ENCODE measurements at places on chromosomes 6 and 20.

- DNase-seq = no peak
These were observed 33.5 kb upstream of the MCM9 start for GRCh38 chr6:118968416-118968815.

- no peak for DNase-seq
These were observed at the start of gene KIAA1755 for GRCh38 chr20:38260378-38261053. TSS of gene KIAA1755 (minus strand) at chr20:38260735. CDS start at chr20:38260500, 235 bp downstream.

DNA sequence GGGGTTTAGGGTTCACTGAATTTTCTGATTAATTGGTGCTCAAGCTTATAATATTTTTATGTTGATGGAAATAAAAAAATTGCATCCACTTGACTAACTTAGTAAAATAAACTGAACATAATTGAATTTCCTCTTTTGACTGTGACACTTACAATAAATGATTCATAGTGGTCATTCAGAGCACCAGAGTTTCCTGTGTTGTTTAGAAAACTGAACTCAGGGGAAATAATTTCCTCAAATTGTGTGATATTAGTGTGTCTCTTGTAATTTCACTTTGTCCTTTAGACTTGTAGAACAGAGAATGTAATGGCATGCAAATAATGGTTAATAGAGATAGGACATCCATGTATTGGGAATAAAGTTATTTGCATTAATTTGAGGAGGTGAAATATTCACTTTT lies 319.7 kb upstream of the MAN1A1 start:
- no peak for DNase-seq

- no peak for DNase-seq
These were observed 39.9 kb upstream of the BEND6 start for GRCh38 chr6:56914798-56915658.

- DNase-seq = no peak
These were observed 241.8 kb upstream of the SULF2 start for GRCh38 chr20:48026981-48027592.

GRCh38 chr20:23150304-23151007 lies 64.3 kb upstream of the CD93 start:
- no peak for DNase-seq

- DNase-seq = no peak
These were observed 48.8 kb upstream of the TSHZ2 start for GRCh38 chr20:52923123-52923937.

DNA sequence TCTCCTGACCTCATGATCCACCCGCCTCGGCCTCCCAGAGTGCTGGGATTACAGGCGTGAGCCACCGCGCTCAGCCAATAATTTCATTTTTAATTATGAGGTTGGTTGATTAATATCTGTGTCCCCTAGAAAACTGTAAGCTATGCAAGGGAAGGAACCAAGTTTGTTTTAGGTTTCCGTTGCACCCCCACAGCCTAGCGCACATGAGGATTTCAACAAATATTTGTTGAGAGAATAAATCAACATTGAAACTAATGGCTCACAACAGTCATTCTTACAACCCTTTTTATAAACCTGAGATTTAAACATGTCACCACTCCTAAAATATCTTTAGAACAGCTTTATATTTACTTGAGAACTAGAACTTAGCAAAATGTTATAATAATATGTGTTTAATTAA lies 114.0 kb upstream of the CARMIL1 start:
- no peak for DNase-seq

GRCh38 chr6:1362643-1363042 lies 26.7 kb upstream of the FOXF2 start:
- no peak for DNase-seq

GRCh38 chr6:162442687-162443086 lies 284.9 kb downstream of the PRKN start:
- DNase-seq = no peak

GRCh38 chr20:32894026-32894483 lies 35.3 kb downstream of the EFCAB8 start:
- DNase-seq = no peak

GRCh38 chr20:47489448-47489872 lies 12.2 kb upstream of the NCOA3 start:
- no peak for DNase-seq

- no peak for DNase-seq
These were observed at the start of gene NKAIN4 for GRCh38 chr20:63254232-63254605. TSS of gene NKAIN4 (minus strand) at chr20:63254463. CDS start at chr20:63254450, 13 bp downstream.

DNA sequence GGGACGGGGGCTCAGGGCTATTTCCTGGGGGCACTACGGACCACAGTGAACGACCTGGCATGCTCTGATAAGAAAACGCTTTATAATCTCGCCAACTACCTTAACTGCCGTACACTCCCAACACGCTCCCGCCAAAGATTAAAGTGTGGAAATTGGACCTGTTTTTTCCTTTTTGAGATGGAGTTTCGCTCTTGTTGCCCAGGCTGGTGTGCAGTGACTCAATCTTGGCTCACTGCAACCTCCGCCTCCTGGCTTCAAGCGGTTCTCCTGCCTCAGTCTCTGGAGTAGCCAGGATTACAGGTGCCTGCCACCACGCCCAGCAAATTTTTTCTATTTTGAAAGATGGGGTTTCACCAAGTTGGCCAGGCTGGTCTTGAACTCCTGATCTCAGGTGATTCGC lies 346 bp upstream of the SLC44A4 start:
- DNase-seq = no peak

DNA sequence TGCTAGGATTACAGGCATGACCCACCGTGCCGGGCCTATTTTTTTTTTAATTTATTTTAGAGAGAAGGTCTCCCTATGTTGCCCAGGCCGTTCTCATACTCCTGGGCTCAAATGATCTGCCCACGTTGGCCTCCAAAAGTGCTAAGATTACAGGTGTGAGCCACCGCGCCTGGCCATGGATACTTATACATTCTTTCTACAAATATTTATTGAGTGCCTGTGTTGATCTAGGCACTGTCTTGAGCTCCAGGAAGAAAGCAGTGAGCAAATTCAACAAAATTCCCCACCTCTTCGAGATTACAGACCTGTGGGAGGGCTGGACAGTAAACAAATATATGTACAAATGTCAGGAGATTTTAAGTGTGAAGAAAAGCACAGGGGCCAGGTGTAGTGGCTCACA lies 37.9 kb downstream of the MGME1 start:
- DNase-seq = no peak

DNA sequence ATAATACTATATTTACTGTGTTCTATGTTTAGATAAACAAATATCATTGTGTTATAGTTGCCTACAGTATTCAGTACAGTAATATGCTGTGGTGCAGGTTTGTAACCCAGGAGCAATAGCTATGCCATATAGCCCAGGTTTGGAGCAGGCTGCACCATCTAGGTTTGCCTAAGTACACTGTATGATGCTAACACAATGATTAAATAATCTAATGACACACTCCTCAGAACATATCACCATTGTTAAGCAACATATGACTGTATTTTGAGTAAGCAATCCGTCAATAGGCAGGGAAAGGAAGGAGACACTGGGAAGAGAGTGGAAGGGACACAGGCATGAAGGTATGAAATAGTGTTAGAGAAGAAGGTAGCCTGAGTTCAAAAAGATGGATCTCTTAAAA lies 369.9 kb downstream of the PKHD1 start:
- no peak for DNase-seq

DNA sequence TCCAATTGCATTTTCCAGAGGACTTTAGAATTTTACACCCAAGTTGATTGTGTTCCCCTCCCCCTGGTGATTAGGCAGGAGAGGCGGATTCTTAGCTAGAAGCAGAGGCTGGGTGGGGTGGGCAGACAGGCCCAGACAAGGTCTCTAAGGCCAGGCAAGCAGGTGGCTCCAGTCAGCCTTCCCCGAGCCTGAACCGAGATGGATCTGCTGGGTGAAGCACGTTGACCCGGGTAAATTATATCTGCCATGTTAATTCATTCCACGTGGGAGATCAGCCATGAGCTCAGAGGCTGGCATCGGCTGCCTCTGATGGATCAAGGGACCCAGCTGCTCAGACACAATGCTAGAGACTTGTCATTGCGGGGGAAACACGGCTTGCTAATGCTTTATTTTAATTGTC lies 159.5 kb upstream of the MAFB start:
- DNase-seq = no peak

DNA sequence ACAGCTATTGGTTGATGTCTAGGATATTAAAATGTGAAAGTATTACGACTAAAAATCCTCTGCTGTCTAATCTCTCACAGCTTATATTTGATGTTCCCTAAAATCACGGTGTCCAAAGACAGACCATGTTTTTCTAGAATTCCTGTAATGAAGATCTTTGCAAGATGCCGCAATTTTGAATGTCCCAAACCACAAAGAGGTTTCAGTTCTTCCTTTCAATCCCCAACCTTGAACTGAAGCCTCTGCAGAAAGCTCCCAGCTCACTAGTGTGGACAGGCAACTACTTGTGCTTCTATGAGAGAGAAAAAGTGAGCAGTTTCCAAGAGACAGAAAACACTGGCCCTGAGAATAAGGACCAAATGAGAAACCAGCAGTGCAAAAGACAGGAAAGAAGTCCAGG lies 370.1 kb downstream of the FOXA2 start:
- no peak for DNase-seq

DNA sequence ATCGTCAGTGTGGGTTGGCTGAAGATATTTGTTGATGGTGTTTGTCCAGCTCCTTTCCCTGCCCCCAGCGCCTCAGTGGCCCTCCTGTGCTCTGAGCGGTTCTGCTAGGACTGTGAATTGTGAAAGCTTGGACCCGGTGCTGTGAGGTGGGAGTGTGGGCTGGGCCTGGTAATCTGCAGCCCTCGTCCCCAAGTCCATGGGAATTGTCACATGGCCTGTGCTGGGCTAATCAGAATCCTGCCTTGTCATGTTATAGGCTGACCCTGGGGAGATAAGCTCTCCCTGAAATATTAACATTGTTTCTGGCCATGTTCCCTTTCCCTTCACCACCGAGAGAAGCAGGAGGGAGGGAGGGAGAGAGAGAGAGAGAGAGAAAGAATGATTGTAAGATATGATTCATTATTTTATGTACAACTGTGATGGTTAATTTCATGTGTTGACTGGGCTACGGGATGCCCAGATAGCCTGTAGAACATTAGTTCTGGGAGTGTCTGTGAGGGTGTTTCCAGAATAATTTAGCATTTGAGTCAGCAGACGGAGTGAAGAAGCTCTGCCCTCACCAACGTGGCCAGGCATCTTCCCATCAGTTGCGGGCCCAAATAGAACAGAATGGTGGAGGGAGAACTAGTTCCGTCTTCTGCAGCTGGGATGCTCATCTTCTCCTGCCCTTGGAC lies 62.4 kb downstream of the TFAP2C start:
- DNase-seq = no peak

DNA sequence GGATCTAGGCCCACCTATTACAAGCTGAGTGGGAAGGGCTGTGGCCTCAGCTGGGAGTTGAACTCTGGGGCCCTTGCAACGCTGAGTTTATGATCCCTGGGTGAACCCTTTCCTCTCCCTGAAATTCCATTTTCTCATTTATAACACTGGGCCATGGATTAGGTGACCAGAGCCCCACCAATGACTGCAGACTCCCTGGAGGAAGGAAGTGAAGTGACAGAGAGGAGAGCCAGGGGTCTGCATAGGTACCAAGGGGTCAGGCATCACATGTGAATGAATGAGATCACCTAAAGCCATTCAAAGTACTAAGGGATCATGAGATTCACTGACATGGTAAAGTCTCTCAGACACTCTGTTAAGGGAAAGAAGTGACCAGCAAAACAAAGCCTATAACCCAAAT lies 46.5 kb upstream of the DSN1 start:
- no peak for DNase-seq

DNA sequence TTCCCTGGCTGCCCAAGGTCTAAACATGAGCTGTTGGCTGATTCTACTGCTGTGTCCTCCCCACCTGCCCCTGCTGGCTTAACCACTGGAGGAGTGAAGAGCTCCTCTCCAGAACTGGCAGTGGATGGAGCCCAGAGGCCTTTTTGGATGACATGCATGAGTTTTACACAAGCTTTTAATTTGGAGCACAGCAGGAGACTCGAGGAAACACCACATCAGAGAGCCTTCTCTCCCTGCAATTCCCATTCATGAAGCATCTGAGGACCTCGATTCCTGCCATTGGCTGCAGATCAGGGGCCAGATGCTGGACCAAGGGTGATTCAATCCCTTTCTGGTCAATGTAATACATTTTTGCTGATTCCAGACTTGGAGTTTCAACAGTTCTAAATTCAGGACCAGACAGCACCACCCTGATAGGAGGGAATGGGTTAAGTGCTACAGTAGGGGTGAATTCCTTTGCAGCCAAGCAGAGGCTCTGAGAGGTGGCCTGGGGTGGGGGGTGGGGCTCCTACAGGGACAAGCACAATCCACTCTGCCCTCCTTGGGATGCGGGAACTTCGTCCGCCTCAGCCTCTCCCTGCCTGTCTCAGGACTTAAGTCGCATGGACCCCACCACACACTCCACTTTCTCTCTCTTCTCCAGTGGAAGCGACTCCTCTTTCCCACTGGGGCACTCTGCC lies 599 bp upstream of the PSORS1C1 start:
- no peak for DNase-seq

DNA sequence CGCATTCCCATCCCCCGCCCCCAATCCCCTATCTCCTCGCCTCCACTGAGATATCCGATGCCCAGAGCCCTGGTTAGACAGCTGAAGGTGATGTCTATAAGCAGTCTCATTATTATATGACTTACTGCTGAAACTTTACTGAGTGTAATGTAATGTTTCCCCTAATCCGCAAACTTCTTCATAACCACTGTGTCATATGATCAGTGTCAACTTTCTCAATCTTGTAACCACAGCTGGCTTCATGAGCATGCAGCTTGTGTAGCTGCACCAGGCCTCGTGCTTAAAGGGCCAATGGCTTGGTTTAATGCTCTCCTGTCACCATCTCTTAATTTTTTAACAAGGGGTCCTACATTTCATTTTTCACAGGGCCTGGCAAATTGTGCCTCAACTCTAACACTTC lies 8.1 kb downstream of the ASIP start:
- DNase-seq = no peak

- no peak for DNase-seq
These were observed 73.8 kb upstream of the CD2AP start for GRCh38 chr6:47403801-47404200.

DNA sequence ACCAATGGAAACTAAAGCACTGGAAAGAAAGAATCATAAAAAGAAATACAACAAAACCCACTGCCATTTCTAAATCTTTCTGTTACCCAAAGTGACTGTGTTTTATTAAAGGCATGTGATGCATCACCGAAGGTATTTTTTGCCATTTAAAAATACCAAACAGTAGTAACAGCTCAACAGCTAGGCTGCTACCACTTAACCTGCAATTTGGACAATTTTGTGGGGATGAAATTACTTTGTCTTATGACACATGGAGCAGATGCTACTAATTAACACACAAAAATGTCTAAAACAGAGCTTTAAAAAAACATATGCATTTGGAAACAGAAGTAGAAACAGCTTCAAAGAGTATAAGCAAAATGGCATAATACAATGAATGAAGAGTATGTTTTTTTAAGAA lies 97.4 kb downstream of the ATXN1 start:
- DNase-seq = no peak

GRCh38 chr20:50866036-50866685 lies 65.1 kb downstream of the ADNP start:
- DNase-seq = no peak

Data from NCI-H1417 treated with DMSO at 0.1 percent for 48 hours (cell line).